Right hindlimb (tissue), 1 donor: ENCODE measurements at places on chromosomes 16 and 17.

- no peak for DNase-seq
Observed at GRCh38 chr16:57876210-57876609, 73.9 kb upstream of the KIFC3 start.

DNA sequence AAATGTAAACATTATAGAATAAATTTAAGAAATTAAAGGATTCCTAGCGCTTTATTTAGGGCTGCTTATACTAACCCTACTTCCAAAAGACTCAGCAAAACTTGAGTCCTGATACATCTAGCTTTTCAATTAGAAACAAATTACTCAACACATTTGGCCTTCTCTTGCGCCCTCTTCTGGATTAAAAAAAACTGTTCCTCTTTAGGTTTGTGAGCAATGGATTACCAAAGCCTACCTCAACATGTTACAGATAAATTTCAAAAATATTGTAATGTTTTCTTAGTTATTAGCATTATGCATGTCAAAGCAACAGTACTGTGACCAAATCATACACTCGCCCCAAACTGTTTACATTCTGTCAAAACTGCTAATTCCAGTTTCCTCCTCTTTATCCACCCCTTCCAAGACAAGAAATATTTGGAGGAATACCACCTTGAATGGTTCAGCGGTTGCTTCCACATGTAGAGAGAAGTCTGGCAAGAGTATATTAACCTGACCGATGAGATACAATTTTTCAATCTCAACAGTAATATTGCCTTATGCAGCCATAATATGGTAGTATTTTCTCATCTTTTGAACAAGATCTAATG lies 2.7 kb downstream of the NUFIP2 start:
- no peak for DNase-seq

DNA sequence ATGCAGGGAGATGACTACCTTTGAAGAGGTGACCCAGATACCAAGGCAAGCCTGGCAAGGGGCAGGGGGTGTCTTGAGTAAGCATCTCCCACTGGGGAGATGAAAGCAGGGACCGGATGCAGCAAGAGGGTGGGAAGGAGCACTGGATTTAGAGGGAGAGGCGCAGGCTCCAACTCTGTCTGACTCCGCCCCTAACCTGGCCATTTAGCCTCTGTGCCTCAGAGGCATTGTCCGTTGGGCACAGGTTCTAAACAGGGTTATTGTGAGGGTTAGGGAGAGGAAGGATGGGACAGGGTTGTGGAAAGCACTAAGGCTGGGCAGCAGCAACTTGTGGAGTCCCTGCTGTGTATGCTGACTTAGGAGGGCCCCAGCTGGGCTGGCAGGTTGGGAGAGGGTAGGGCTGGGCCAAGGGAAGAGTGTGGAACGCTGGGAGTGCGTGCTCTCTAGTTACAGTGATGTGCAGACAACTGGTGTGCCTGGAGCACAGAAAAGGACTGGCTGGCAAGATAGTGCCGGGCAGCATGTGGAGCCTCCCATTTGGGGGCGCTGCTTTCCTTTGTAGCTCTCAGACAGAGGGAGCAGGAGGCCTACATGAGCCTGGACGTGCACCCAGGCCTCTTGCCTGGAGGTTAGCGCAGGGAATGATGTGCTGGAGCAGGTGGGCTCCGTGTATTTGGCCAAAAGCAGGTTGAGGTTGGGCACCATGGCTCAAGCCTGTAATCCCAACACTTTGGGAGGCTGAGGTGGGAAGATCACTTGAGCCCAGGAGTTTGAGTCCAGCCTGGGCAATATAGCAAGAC lies 26.2 kb downstream of the TBX2 start:
- no peak for DNase-seq

DNA sequence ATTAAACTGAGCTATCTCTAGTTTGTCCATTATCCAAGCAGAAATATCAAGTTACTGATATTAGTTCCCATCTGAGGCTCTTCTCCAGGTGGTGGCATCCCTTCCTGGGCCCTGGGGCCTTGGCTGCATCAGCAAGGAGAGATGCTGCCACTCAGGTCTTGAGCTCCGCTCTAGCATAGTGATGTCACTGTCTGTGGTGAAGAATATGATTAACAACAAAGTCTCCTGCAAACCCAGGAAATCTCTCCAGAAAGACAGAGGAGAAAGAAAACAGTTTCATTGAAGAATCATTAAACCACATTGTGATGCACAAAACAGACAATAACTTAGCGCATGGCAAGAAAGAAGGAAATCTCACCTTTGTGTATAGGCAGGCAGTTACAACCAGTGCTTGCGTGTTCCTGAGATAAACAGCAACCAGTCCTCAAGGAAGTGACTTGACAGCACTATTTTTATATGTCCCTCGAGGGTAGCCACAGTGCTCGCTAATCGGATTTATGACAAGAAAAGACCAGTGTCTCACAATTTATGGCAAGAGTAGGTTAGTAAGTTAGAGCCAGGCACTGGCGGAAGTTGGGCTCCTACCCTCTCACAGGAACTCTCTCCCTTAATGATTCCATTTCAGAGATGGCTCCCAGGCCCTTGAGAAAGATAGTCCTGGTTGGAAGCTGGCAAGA lies 151.1 kb downstream of the AHSP start:
- DNase-seq = no peak

DNA sequence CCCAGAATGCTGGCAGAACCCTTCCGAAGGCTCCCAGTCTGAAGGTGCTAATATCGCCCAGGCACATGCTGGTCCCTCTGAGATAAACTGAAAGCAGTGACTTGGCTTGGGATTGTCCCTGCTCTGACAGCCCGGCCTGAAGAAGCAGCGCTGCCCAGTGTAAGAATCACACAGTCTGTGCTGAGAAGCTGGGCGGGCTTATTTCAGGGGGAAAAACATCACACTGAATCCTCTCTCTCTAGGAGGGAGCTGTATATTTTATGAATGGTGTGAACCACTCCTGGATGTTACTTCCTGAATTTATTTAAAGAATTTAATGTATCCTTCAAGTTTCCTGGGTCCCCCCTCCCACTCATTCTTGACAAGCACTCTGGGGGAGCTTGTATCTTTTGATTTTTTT lies 36.3 kb downstream of the GAS7 start:
- DNase-seq = no peak

- no peak for DNase-seq
Observed at GRCh38 chr17:15981208-15981607, 18.3 kb downstream of the ZSWIM7 start.

GRCh38 chr17:51803161-51803560 lies 355.4 kb downstream of the CA10 start:
- DNase-seq = no peak

- DNase-seq = no peak
Observed at GRCh38 chr17:58998871-58999270, 107.8 kb downstream of the TRIM37 start.
